ENCODE measurements at places on chromosomes 4 and X.

GRCh38 chr4:107314156-107314555, 278.0 kb upstream of the DKK2 start:
- no peak for DNase-seq

- DNase-seq, result no peak
Observed at GRCh38 chr4:65391814-65392213, 278.5 kb downstream of the EPHA5 start.

- DNase-seq, result no peak
Observed at GRCh38 chrX:44765556-44765955, 78.3 kb upstream of the DUSP21 start.

DNA sequence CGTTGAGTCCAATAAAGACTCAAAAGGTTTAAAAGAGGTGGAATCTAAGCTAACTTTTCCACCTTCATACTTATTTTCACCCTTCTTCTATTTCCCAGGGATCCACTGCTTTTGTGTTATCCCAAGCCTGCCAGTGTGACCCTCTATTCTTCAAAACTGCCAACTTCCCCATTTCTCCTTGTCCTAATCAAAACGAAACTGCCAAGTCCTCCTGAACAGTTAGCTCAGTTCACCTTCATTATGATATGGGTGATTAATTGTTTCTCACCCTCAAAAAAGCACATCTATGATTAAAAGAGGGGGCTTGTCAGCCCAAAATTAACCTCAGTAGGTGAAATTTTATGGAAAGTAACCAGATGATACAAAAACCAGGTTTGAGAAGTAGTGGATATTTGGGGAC, 108.4 kb downstream of the GUCY2F start:
- no peak for DNase-seq

- no peak for DNase-seq
Observed at GRCh38 chr4:1490654-1491327, 84.5 kb upstream of the NKX1-1 start.

DNA sequence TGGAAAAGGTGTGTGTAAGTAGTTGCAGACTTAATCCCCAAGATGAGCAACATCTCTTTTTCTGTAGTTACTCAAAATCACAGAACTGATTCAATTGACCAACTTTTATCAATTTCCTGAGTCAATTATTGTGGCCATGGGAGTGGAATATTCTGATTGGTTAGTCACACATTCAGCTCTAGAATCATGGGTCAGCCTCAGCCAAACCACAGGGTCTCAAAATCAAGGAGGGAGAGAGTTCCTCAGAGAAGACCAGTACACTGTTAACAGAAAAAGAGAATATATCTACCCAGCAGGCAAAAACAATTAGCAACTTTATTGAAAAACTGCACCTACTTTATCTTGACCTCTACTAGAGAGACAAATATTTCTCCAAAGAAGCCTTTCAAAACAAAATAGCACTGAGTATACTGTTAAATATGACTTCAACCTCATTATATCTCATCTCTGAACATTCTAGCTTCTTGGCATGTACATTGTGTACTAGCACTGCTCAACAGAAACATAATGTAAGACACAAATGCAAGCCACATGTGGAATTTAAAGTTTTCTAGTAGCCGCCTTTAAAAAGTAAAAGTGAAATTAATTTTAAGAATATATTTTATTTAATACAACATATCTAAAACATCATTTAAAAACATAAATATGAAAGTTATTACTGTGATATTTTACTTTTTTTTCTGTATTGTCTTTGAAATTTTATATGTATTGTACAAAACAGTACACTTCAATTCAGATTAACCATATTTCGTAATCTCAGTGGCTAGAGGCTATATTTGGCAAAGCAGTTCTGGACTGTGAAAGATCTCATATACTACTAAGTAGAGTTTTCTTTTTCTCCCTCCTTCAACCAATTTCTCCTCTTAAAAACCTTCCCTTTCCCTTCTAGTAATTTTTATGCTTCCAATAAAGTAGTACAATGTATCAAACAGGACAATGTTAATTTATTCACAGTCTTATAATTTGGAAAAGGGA, 11.8 kb upstream of the LCORL start:
- no peak for DNase-seq

DNA sequence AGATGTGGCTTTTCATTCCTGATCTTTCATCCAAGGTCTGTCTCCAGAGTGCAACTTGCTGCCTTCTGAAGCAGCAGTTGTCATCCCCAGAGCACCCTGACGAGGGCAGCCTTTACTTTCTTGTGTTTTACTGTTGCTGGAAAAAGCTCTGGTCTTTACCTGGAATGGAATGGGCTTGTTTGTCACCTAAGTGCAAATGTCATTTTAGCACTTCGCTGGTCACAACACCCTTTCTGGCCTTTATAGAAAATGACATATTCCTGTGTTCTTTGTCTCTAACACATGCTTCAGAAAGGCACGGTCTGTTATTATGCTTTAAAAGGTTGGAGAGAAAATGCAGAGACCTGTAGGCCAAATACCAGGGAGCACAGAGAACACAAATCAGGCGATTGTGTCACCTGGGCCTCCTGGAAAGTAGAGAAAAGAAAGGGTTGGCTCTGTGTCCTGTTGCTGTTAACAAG, 332.7 kb upstream of the IGFBP7 start:
- no peak for DNase-seq

- DNase-seq, result no peak
Observed at GRCh38 chr4:103375278-103375677, 177.1 kb upstream of the CENPE start.

DNA sequence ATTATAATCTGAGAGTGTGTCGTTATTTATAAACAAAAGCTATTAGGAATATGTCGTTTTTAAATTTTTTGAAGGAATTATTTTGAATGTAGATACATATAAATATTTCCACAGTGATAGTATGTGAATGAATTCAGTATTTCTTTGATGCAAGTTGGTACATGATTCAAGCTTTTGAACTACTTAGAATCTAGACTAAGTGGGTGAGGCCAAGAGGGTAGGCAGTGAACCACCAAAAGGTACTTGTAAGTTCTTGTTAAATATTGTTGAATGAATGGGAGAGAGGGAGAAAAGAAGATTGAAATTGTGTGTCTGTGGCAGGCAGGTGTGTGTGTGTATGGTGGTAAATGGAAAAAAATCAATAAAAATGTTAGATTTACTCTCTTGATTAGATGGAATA, 69.6 kb downstream of the ARFIP1 start:
- DNase-seq, result no peak

- no peak for DNase-seq
Observed at GRCh38 chr4:4397441-4397819, 10.5 kb downstream of the NSG1 start.

- DNase-seq, result no peak
Observed at GRCh38 chr4:157564218-157564617, 343.7 kb downstream of the GRIA2 start.

DNA sequence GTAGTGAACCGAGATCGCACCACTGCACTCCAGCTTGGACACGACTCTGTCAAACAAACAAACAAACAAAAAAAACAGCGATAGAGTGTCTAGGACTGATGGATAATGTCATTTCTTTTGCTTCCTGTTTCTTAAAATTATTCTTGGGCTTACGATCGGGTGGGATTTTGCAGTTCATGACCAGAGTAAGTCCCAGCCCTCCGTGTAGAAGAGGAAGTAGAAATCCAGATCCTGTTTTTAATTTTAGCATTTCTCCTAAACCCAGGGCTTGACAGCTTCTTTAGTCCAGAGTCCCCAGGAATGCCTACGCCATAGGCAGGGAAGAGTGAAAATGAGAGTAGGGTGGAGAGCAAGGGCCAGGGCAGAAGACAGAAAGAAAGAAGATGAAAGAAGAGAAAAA, 94.3 kb downstream of the HPRT1 start:
- no peak for DNase-seq

GRCh38 chr4:6720202-6720699, 4.3 kb downstream of the BLOC1S4 start:
- DNase-seq, result peak; percentile 80

DNA sequence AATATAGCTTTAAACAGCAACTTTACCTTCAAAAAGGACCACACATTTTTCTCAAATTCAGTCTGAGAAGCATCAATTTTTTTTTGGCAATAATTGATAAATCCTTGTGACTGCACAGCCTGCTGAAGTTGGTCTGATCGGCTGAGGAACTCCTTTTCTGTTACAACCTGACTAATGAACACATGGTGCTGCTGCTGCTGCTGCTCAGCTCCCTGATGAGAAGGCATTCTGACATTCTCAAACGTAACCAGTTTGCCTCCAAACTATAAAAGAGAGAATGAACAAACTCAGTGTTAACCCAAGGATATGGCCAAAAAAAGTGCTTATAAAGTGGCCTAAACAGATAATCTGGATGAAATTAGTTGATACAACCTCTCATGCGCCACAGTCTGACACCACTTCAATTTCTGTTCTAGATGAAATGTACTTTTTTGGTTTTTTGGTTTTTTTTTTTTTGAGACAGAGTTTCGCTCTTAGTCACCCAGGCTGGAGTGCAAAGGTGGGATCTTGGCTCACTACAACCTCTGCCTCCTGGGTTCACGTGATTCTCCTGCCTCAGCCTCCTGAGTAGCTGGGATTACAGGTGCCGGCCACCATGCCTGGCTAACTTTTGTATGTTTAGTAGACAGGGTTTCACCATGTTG, 26.5 kb downstream of the SEC31A start:
- DNase-seq, result no peak

Data from CD4-positive, alpha-beta T cell treated with Interleukin-1 beta for 1 hour (primary cell).